ENCODE measurements at places on chromosomes 3 and 15. TPM values are rescaled to one million over a fixed set of nuclear protein-coding genes. Genes with fewer than 3 reads are reported as not detected.

DNA sequence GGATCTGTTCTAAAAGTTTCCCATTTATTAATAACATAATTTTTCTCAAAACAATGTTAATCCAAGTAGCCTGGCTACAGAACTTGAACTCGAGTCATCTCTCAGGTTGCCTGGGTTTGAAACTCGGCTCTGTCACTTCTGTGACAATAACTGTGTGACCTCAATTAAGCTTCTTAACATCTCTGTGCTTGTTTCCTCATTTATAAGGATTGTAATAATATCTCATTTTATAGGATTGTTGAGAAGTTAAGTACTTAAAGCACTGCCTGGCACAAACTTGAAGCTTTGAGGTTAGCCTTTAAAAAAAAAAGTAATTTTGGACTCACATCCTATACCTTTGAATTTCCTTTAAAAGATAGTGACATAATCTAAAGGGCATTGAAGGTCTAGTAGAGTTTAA, 3.4 kb downstream of the RAB5A start:
- H3K36me3 ChIP-seq: peaks cover 35% of the 10 kb centered on the region
- DNase-seq: no peak
- peaks cover 22% of the 10 kb centered on the region for H3K4me1 ChIP-seq
- no peaks in the 10 kb centered on the region for H3K27me3 ChIP-seq

DNA sequence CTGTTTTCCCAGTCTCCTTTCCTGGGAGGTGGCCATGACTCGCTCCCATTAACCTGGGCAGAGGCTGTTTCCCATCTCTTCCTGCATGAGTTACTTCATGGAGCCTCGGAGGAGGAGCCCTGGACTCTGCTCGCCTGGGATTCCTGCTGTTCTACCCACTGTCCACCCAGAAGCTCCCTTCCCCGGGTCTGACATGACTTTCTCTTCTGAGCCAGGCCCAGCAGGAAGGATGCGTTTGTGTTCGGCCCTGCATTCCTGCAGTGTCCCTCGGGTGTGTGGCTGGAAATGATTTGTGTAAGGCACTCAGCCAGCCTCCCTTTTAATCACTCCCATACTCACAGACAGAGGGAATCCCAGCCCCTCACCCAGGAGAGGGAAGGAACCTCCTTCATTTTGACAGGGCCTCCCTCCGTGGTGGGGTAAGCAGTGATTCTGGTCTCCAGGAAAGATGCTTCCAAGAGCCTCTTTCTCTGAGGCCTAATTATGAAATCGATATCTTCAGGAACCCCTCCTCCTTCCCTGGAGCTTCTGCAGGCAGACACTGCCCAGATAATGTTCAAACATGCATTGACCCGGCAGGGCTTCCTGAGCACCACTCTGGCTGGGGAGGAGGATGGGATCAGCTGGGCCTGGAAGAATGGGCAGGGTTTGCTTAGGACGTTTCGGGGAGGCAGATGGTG, 41.6 kb upstream of the DLG1 start:
- H3K4me1 ChIP-seq: no peaks in the 10 kb centered on the region
- no peak overlapping the region for H3K4me3 ChIP-seq
- no peaks in the 10 kb centered on the region for H3K36me3 ChIP-seq
- DNase-seq: no peak

GRCh38 chr3:150210461-150211110, 197.5 kb upstream of the TSC22D2 start:
- H3K4me3 ChIP-seq: no peak overlapping the region
- no peaks in the 10 kb centered on the region for H3K36me3 ChIP-seq
- H3K4me1 ChIP-seq: no peaks in the 10 kb centered on the region
- no peak for DNase-seq

GRCh38 chr3:138513090-138513843, 78.9 kb downstream of the ESYT3 start:
- no peak for DNase-seq
- no peak overlapping the region for H3K4me3 ChIP-seq
- no peaks in the 10 kb centered on the region for H3K27me3 ChIP-seq
- H3K4me1 ChIP-seq: no peaks in the 10 kb centered on the region

- H3K27me3 ChIP-seq: no peaks in the 10 kb centered on the region
- no peak overlapping the region for H3K27ac ChIP-seq
- H3K4me1 ChIP-seq: no peaks in the 10 kb centered on the region
Observed at GRCh38 chr15:70854666-70854976, 664 bp upstream of the LARP6 start.

- H3K36me3 ChIP-seq: peaks cover 4% of the 10 kb centered on the region
- no peaks in the 10 kb centered on the region for H3K27me3 ChIP-seq
- no peak overlapping the region for H3K27ac ChIP-seq
- H3K4me3 ChIP-seq: no peak overlapping the region
Observed at GRCh38 chr15:76793162-76793561, 112.0 kb downstream of the SCAPER start.

DNA sequence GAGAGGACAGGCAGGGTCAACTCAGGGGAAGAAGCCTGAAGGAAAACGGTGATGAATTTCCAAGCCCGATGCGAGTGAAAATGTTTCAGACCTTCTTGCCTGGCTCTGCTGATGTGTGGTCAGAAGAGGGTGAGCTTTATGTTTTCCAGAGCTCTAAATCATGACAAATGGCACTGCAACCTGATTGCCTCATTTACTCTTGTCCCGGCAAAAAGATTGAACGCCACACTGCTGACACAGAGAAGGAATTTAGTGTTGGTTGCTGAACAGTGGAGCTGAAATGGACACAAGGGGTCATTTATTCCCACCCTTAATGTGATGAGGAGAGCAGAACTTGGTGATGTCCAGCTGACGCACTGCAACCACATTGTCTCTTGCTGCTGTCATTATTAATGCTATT, 36.1 kb upstream of the GABRG3 start:
- H3K27ac ChIP-seq: no peak overlapping the region
- no peak overlapping the region for H3K4me3 ChIP-seq
- DNase-seq: no peak
- no peaks in the 10 kb centered on the region for H3K36me3 ChIP-seq
- H3K27me3 ChIP-seq: no peaks in the 10 kb centered on the region
- no peaks in the 10 kb centered on the region for H3K4me1 ChIP-seq

GRCh38 chr15:68510558-68510957, 68.2 kb upstream of the CORO2B start:
- H3K27me3 ChIP-seq: no peaks in the 10 kb centered on the region
- no peaks in the 10 kb centered on the region for H3K4me1 ChIP-seq
- H3K27ac ChIP-seq: no peak overlapping the region
- DNase-seq: no peak
- no peaks in the 10 kb centered on the region for H3K36me3 ChIP-seq

- H3K4me1 ChIP-seq: peaks cover 5% of the 10 kb centered on the region
- no peak overlapping the region for H3K4me3 ChIP-seq
- no peaks in the 10 kb centered on the region for H3K36me3 ChIP-seq
Observed at GRCh38 chr15:99076109-99076508, 28.8 kb upstream of the SYNM start.

The SPATA12 gene
- not detected for total RNA-seq

The SKOR1 gene
- total RNA-seq: 0.32 TPM

DNA sequence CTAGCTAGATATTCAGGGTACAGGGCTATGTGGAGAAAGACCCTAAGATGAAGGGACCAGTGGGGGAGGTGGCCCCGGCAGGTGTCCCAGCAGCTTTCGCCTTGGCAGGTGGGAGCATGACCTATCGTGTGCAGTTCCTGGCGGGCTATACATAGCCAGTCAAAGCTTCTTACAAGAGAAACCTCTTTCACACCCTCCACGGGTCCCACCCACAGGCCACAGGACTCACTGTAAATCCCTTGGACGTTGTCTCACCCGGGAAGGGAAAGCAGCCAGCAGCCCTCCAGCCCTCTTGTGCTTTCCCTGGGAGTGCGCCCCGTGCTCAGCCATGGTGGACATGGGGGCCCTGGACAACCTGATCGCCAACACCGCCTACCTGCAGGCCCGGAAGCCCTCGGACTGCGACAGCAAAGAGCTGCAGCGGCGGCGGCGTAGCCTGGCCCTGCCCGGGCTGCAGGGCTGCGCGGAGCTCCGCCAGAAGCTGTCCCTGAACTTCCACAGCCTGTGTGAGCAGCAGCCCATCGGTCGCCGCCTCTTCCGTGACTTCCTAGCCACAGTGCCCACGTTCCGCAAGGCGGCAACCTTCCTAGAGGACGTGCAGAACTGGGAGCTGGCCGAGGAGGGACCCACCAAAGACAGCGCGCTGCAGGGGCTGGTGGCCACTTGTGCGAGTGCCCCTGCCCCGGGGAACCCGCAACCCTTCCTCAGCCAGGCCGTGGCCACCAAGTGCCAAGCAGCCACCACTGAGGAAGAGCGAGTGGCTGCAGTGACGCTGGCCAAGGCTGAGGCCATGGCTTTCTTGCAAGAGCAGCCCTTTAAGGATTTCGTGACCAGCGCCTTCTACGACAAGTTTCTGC, 15.0 kb downstream of the GRK7 start:
- H3K4me3 ChIP-seq: no peak overlapping the region
- DNase-seq: no peak
- no peak overlapping the region for H3K27ac ChIP-seq
- no peaks in the 10 kb centered on the region for H3K36me3 ChIP-seq

- H3K4me3 ChIP-seq: no peak overlapping the region
- no peaks in the 10 kb centered on the region for H3K27me3 ChIP-seq
- no peak overlapping the region for H3K27ac ChIP-seq
- no peaks in the 10 kb centered on the region for H3K36me3 ChIP-seq
Observed at GRCh38 chr3:73351423-73352071, 273.2 kb downstream of the PDZRN3 start.

DNA sequence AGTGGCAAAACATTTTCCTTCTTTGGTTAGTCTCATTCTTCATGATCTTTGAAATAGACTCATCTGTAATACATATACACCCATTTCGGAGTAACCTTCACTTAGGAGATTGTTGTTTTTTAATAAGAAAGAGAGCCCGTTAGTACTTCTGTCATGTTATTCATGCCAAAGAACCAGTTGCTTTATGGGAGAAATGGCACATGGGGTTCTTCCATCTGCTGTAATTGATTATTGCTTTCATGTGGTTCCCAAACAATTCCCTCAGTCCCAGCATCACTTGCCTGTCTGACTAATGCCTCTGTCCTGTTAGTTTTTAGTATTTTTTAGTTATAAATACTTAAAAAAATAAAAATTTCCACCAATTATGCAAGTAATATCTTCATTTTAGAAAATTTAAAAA, 33.8 kb upstream of the FAH start:
- H3K27ac ChIP-seq: no peak overlapping the region
- DNase-seq: no peak
- H3K27me3 ChIP-seq: no peaks in the 10 kb centered on the region
- H3K36me3 ChIP-seq: peaks cover 32% of the 10 kb centered on the region

The GP5 gene
- 0.22 TPM for total RNA-seq

- DNase-seq: no peak
- H3K4me1 ChIP-seq: peaks cover 6% of the 10 kb centered on the region
- H3K36me3 ChIP-seq: peaks cover 28% of the 10 kb centered on the region
- H3K27me3 ChIP-seq: no peaks in the 10 kb centered on the region
- H3K27ac ChIP-seq: peak overlapping the region; percentile 95
- peak overlapping the region; percentile 62 for H3K4me3 ChIP-seq
Observed at GRCh38 chr15:92899601-92899947, 550 bp upstream of the CHD2 start.

- no peak overlapping the region for H3K27ac ChIP-seq
- no peaks in the 10 kb centered on the region for H3K27me3 ChIP-seq
Observed at GRCh38 chr3:154901278-154901677, 178.8 kb upstream of the MME start.

- no peak overlapping the region for H3K4me3 ChIP-seq
- H3K27ac ChIP-seq: no peak overlapping the region
- H3K27me3 ChIP-seq: no peaks in the 10 kb centered on the region
Observed at GRCh38 chr3:127706785-127707351, 34.1 kb downstream of the ABTB1 start.

DNA sequence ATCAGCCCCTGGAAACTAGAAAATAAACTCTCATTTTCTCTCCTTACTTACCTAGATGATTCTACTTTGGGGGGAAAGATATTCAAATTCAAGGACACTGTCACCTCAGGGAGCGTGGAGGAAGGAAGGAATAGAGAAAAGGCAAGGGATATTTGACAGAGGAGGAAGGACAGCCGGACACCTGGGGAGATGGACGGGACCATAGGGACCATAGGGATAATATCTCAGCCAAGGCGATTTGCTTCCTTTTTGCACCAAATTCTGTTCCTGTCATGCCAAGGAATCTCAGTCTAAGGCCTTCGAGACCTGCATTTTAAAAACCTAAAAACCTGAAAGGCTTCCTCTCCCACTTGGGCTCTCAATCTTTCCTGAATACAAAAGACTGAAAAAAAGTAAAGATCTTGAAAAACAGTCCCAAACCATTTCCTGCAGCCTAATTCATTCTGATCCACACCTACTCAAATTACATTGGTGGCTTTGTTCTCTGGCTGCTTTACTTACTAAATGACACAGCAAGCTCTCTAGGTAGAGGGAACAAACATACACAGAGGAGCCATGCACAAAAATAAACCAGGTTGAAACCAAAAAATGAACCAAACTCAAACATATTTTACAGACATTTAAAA, 73.9 kb upstream of the SLC24A5 start:
- no peaks in the 10 kb centered on the region for H3K36me3 ChIP-seq
- H3K27ac ChIP-seq: no peak overlapping the region
- H3K27me3 ChIP-seq: no peaks in the 10 kb centered on the region
- DNase-seq: no peak
- no peaks in the 10 kb centered on the region for H3K4me1 ChIP-seq
- no peak overlapping the region for H3K4me3 ChIP-seq

DNA sequence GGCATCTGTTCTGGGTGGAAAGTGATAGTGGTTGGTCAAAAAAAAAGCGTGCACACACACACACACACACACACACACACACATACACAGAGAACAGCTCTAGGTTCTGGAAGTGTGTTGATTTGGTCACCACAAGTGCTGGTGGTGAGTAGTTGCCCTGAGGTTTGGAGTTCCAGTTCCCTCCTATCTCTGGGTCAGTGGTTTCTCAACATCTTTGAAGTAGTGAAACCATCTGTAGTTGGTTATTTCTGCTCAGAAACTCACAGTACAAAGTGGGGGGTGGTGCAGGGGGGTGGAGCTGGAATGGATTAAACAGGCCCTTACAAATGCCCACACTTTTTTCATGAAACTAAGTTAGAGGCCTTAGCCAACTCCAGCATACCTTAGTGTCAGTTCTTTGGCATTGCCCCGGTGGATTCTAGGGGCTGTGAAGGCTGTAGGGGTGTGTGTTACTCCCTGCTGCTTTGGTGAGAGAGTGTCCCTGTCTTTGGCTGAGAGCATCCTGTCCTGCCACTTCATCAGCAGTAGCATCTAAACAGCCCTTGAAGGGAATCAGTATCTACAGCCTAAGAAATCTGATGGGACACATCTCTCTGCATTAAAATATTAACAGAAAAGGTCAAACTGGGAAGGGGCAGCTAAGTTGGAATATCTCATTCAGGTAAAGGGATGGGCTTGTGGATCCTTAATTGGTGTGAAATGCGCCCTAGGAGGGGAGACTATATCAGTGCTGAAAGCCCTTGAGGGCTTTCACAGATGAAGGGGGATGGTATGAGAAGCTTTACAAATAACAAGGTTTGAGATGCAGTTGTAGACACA, 20.6 kb downstream of the SMAD3 start:
- H3K4me1 ChIP-seq: peaks cover 99% of the 10 kb centered on the region
- peaks cover 10% of the 10 kb centered on the region for H3K36me3 ChIP-seq
- H3K4me3 ChIP-seq: no peak overlapping the region
- no peaks in the 10 kb centered on the region for H3K27me3 ChIP-seq
- peak; percentile 82 for DNase-seq

GRCh38 chr3:40299721-40300335, 9.7 kb upstream of the EIF1B start:
- peaks cover 14% of the 10 kb centered on the region for H3K36me3 ChIP-seq
- DNase-seq: no peak
- H3K27me3 ChIP-seq: no peaks in the 10 kb centered on the region
- no peak overlapping the region for H3K4me3 ChIP-seq
- no peak overlapping the region for H3K27ac ChIP-seq

- peaks cover 9% of the 10 kb centered on the region for H3K4me1 ChIP-seq
- no peaks in the 10 kb centered on the region for H3K27me3 ChIP-seq
- no peak overlapping the region for H3K4me3 ChIP-seq
- peaks cover 5% of the 10 kb centered on the region for H3K36me3 ChIP-seq
- DNase-seq: no peak
Observed at GRCh38 chr15:63124506-63124905, 2.8 kb downstream of the LACTB start.
